Fibroblast of mammary gland (primary cell): ENCODE measurements at places on chromosomes 1 and 21.

- no peak for DNase-seq
These were observed 63.5 kb downstream of the MDM4 start for GRCh38 chr1:204579681-204580080.

- DNase-seq: peak; percentile 54
These were observed 5.4 kb downstream of the TRIM62 start for GRCh38 chr1:33176362-33176850.

GRCh38 chr21:15659753-15660422, 69.9 kb upstream of the USP25 start:
- peak; percentile 14 for DNase-seq

- DNase-seq: peak; percentile 14
These were observed 41.0 kb downstream of the CEP350 start for GRCh38 chr1:179995576-179995975.

GRCh38 chr1:214540324-214540723, 11.1 kb downstream of the PTPN14 start:
- no peak for DNase-seq

DNA sequence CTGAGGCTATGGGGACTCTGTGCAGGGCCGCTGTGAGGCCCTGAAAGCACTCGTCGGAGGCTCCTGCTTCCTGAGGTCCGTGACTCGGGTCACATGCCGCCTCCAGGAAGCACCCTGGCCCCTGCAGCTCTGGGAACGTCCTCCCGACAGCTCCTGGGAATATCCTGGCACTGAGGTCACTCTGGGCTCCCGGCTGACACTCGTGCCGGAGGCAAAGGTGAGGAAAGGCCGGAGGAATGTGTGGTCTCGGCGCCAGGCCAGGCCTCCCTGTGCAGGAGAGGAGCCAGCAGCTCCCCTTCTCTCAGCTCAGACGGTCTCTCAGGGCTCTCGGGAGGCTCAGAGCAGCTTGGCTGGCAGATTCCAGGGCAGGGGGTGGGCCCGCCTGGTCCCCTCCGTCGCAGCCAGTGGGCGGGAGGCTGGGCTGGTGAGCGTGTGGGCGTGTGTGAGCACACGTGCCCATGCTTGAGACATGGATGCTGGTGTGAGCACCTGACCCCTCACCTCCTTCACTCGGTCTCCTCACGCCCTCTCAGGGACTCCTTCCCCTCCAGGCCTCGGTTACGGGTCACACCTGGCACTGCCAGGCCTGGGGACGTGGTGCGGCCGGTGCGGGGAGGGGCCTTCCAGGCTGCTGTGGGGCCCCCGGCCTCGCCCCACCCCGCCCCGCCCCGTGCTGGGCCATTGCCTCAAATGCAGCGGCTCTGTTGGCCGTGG, 5.5 kb upstream of the RNF223 start:
- DNase-seq: peak; percentile 80

GRCh38 chr1:50098591-50099021, 10.1 kb upstream of the ELAVL4 start:
- DNase-seq: no peak

DNA sequence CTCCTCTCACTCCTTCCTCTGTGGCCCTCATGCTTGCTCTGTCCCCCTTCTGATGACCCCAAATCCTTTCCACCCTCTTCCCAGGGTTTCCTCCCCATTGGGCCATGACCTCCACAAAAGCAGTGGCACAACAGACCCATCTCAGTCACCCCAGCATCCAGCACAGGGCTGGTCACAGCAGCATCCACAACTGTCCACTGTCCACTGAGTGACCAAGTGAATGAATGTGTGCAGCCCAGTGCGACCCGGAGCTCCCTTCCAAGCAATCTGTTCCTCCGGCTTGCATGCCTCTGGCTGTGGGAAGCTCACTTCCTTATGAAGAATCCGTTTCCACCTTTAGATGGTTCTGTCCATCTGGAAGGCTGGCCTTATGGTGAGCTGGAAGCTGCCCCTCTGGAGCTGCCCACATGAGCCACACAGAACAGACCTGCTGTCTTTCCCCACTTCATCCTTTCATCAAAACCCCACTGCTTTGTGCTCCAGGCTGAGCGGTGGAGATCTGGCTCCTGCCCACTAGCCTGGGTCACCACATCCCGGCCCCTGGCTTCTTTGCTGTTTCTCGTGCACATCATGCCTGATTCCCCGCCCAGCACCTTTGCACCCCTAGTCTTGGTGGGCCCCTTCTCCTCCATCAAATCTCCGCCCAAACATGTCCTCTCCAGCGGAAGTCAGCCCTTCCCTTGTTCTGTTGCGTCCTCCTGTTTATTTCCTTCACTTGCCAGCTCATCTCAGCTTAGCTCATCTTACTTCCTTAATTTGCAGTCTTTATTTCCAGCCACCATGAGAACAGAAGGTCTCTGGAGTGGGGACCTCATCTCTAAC, 56.4 kb downstream of the EDN2 start:
- DNase-seq: no peak

DNA sequence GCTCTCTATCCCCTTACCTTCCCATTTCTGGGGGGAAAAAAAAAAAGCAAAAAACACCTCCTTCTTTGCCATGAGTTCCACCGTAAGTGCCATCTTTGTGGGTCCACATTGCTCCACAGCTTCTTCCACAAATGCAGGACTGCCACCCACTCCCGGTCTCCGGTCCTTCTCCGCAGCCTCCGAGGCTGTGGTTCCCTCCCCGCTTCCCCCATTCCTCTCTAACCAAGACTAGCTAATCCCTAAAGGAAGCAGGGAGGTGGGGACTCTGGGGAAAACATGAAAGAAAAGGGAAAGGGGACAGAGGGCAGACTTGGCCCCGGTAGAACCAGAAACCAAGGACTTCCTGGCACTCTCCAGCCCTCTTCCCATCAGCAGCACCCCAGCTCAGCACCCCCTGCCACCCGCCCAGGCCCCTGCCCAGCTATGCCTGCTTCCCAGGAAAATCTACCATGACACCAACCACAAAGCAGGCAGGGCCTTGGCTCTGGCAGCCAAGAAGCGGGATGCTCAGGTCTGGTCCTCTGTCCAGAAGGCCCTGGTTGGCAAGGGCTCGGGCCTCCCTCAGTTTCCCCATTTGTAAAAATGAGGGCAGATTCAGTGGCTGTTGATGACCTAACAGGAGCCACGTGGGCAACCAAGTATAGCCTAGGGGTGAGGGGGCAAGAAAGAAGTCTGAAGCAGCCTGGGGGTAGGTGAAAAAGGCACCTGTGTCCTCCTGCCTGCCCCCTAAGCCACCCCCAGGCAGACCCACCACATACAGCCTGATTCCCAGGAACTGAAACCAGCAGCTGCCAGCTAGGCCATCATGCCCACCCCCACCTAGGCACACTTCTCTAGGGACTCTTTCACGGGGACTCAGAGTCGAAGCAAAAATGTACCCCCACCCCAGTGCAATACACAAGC, 2.5 kb downstream of the EPHA2 start:
- DNase-seq: no peak

- no peak for DNase-seq
These were observed 109.6 kb downstream of the KCNN3 start for GRCh38 chr1:154760469-154760933.

DNA sequence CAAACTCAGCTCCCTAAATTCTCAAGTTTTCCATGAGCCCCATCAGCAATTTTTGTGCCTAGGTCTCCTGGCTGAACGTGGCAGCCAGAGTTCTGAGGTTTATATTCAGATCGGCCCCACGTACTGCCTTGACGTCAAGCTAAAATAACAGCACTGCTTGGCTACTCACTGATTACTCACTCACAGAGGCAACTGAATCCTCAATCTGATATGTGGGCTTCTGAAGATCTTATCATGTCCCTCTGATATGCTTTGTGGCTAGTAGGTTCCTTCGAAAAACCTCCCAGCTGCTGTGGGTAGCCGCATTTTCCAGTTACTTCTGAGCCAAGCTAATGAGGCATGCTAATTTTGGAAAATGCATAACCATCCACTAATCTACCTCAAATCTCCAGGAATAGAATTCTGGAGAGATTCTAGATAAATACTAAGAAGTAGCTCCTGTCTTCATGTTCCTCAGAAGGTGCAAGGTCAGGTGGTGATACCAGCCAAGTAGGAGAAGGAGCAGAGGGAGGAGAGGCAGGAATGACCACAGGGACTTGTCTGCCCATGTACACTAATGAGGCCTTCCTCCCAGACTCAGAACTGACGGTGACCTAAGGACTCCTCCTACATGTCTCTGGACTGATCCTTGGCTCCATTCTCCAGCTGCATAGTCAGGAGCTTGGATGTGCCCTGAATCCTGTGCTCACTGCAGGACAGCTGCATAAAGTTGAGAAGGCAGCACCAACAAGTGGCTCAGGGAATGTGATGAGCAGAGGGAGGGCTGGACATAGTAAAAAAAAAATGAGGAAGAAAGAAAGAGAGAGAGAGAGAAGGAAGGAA, 263.7 kb downstream of the TNR start:
- DNase-seq: no peak

DNA sequence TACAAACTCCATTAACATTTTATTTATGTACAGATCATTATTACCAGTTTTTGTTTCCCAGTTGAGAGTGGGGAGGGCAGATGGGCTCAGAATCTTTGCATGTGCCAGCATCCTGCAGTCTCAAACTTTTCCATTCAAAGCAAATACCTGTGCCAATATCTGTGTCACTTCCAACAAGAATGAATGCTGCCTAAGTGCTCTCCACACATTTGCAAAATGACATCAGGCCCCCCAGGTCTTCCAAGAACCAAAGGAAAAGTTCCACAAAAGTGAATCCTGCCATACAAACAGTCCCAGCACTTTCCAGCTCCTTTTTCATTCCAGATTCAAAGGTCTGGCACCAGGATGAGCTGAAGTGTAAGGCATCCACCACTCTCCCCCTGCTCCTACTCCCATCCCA, 1.7 kb upstream of the TIE1 start:
- no peak for DNase-seq

- peak; percentile 12 for DNase-seq
These were observed 15.3 kb downstream of the RCAN1 start for GRCh38 chr21:34599534-34600101.

GRCh38 chr1:234621657-234622335, 11.8 kb upstream of the IRF2BP2 start:
- peak; percentile 96 for DNase-seq

GRCh38 chr1:180785291-180785690, 127.4 kb upstream of the KIAA1614 start:
- no peak for DNase-seq

DNA sequence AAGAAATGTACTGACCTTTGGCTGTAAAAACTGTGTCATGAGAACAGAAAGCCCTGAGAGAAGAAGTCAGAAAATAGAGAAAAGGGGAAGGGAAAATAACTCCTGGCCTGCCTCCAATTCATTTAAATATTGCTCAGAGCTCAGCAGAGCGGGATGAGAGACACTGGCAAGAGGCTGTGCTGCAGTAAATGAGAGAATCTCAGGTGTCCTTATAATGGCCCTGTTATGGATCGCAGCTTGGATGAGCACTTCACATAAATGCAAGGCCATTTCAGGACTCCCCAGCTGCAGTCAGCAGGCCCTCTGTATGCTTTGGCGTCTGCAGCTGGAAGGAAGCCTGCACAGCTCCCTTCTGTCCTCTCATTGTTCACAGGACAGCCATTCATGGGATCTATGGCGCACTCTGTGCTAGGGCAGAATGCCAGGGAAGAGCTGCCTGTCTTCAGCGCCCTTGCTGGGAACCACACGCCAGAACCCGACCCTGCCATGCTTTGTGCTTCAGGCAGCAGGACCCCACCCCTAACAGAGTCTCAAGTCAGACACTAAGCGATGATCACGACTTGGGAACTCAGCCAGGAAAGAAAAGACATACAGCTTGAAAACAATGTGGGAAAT, 20.7 kb upstream of the ABCB10 start:
- peak; percentile 35 for DNase-seq
